ENCODE measurements at places on chromosomes 3 and 15. TPM values are rescaled to one million over a fixed set of nuclear protein-coding genes. Genes with fewer than 3 reads are reported as not detected.

GRCh38 chr15:49741712-49742111, 120.9 kb downstream of the DTWD1 start:
- DNase-seq: no peak

GRCh38 chr15:78681281-78682003, 40.4 kb upstream of the CHRNB4 start:
- no peak for DNase-seq

GRCh38 chr15:90560229-90560776, 30.6 kb downstream of the CRTC3 start:
- DNase-seq: no peak

GRCh38 chr3:74402821-74403220, 211.6 kb downstream of the CNTN3 start:
- DNase-seq: peak; percentile 51

Gene CRYBG3
- total RNA-seq: 5.9 TPM

Gene DUOXA1
- total RNA-seq: 1.2 TPM

- DNase-seq: no peak
Measured at GRCh38 chr3:133868186-133868585, 27.5 kb downstream of the RAB6B start.

DNA sequence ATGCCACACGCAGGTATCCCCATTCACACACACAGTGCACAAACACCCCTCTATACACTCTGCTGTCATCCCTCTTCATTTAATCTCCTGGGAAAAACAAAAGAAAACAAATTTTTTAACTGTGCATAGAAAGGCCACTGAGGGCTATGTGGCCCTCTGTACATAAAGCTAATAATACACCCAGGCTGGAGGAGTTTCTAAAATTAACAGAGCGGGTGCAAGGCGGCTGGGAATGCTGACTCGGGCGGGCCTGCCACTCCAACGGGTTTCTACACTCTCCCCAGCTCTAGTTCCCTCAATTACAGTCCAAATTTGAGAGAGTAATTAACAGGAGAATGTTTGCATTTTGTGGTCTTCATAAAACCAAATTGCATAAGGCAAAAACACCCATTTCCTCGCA, 23.1 kb downstream of the HCN4 start:
- DNase-seq: no peak

DNA sequence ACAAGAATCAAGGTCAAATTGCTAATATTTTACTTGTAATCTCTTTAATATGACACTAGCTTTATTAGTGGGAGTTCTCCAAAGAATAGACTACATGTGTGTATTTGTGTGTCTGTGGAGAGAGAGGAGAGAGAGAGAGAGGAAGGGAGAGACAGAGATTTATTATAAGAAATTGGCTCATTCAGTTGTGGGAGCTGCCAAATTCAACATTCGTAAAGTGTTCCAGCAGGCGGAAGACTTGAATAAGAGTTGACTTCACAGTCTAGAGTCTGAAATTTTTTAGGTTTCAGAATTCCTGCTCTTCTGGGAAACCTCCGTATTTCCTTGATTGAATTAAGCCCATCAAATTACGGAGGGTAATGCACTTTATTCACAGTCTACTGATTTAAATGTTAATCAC, 4.7 kb upstream of the CLDN1 start:
- no peak for DNase-seq

GRCh38 chr3:132134611-132135010, 99.8 kb upstream of the CPNE4 start:
- DNase-seq: no peak

- DNase-seq: peak; percentile 43
Measured at GRCh38 chr3:135078283-135078682, 283.2 kb downstream of the EPHB1 start.

Gene C2CD4A
- not detected for total RNA-seq

Gene PLSCR2
- total RNA-seq: not detected

GRCh38 chr15:77455696-77456321, 35.1 kb downstream of the HMG20A start:
- no peak for DNase-seq

DNA sequence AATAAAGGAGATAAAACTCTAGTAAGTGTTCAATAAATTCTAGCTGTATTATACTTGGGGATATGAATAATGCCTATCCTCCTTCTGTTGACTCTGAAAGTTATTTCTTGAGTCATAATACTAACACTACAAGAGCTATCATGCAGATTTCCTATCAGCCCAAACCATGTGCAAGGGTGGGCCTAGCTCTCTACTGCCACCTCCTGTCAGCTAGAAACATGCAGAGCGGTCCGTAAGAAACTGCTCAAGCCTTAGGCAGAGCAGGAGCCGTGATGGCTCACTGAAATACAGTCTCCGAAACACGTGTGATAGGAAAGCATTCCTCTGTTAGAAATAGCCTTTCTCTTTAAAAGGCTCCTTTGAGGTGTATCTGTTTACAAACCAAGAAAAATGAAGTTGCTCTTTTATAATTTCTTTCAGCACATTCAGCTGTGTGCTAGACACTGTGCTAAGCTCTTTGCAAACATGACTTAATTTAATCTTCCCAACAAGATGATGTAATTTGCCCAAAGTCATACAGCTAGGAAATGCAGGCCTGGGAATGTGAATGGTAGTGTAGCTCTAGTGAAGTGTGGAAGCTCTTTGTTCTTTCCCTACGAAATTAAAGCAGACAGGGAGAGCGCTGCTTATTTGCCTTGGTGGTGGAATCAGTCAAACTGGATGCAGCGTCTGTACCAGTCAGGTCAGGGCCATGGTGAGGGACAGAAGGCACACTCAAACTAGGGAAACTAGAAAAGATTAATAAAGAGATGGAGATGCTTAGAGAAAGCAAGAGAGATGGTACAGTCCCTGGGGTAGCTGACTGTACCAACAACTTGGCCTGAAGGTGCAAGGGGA, 43.1 kb downstream of the MTHFS start:
- peak; percentile 74 for DNase-seq

Gene MYZAP
- 0.72 TPM for total RNA-seq

Gene CGNL1
- total RNA-seq: 34.6 TPM

GRCh38 chr3:13495921-13496723, 16.0 kb downstream of the HDAC11 start:
- DNase-seq: peak; percentile 84

DNA sequence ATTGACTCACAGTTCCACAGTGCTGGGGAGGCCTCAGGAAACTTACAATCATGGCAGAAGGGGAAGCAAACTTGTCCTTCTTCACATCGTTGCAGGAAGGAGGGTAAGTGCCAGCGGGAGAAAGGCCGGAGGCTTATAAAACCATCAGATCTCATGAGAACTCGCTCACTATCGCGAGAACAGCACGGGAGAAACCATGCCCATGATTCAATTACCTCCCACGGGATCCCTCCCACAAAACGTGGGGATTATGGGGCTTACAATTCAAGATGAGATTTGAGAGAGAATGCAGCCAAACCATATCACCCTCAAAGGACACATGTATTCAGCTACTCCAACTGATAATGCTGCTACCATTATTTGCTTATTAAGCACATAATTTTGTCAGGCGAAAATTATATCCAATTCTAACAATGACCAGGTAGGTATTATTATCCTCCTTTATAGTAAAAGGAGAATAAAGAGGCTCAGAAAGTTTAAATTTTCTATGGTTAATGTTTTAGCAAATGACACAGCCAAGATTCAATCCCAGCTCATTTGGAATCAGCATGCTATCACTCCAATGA, 327.2 kb upstream of the CDIN1 start:
- DNase-seq: no peak

Measured in H9 (cell line).